BJ (cell line): ENCODE measurements at places on chromosomes 11 and 22.

DNA sequence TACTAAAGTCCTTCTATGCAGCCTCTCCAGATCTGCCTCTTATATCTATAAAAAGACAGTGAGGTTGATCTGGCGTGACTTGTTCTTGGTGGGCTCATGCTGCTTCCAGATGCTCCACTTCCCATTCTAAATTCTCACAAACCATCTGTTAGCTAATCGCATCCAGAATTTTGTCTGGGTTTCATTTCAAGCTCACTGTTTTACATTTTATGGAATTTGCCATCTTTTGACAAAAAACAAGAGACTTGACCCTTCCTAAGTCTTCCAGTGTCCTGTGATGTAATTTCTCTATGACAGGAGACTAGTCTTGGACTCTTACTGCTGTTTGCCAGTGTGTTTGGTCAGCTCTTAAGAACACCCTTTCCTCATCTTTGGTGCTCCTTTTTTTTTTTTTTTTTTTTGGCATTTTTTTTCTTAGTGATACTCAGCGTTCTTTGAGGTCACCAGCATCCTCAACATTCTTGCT is 23.0 kb downstream of the CRKL start:
- peak; percentile 77 for DNase-seq

GRCh38 chr11:33997584-33998251 is 53.8 kb upstream of the CAPRIN1 start:
- DNase-seq: no peak

DNA sequence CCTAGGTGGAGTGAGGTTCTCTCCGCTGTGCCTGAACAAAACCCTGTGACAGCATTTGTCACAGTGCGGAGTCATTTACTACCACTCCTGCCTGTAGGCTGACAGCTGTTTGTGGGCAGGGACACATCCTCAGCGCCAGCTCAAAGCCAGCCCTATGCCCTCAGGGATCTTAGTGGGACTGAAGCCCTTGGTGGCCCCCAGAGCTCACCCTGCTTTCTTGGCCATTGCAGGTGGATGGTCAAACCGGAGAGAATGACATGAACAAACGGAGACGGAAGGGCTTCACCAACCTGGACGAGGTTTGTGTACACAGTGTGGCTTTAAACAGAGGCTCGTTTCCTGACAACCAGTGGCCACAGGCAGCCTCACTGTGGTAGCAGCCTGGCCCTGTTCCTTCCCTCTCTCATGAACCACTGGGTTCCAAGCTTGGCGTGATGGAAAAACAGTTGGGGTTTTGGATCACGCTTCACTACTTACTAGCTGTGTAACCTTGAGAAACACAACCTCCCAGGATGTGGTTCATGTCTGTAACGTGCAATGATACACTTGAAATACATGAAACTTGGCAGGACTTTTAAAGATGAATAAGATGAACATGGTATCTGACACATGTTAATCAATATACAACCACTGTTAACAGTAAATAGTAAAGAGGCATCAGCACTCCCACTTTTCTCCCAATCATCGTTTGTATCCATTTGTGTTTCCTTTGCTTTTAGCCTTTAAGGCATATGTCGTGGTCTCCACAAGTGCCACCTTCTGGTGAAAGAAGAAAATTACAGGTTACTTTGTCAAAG is 125.8 kb downstream of the MICAL2 start:
- no peak for DNase-seq

DNA sequence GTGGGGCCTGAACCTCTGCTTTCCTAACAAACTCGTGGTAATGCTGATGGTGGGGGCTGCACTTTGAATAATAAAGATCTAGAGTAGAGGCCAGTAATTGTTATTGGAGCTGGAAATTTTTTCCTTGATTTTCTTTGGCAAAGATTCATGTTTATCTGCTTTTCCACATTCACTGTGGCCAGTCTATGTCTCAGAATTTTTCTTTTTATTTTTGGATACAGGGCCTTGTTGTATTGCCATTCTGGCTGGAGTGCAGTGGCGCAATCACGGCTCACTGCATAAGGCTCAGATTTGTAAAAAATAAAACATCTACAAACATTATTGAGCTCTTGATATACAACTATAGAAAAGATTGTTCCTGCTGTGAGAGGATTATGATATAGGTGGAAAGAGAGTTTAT is 1.6 kb downstream of the TMEM135 start:
- DNase-seq: no peak

GRCh38 chr11:83475760-83476159 is 189.6 kb upstream of the CCDC90B start:
- no peak for DNase-seq

DNA sequence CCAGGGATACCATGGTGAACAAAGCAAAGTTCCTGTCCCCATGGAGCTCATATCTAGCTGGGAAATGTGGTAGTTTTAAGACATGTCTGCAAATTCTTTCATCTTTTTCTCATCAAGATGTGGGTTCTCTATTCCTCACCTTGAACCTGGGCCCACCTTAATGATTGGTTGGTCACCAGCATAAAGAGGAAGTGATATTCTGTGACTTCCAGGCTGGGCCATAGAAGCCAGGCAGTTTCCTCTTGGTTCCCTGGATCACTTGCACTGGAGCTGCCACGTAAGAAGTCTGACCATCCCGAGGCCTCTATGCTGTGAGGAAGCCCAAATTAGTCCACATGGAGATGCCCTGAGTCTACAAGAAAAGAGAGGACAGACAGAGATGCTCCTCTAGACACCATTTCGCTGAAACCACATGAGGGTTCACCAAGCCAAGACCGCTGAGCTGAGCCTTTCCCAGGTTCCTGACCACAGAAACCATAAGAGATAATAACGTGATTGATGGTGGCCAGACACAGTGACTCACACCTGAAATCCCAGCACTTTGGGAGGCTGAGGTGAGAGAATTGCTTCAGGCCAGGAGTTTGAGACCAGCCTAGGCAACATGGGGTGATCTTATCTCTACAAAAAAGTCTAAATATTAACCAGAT is 119.5 kb upstream of the ISX start:
- no peak for DNase-seq

GRCh38 chr22:43447380-43447779 is 35.6 kb downstream of the MPPED1 start:
- no peak for DNase-seq

GRCh38 chr11:217704-218103 is 10.2 kb downstream of the RIC8A start:
- no peak for DNase-seq

DNA sequence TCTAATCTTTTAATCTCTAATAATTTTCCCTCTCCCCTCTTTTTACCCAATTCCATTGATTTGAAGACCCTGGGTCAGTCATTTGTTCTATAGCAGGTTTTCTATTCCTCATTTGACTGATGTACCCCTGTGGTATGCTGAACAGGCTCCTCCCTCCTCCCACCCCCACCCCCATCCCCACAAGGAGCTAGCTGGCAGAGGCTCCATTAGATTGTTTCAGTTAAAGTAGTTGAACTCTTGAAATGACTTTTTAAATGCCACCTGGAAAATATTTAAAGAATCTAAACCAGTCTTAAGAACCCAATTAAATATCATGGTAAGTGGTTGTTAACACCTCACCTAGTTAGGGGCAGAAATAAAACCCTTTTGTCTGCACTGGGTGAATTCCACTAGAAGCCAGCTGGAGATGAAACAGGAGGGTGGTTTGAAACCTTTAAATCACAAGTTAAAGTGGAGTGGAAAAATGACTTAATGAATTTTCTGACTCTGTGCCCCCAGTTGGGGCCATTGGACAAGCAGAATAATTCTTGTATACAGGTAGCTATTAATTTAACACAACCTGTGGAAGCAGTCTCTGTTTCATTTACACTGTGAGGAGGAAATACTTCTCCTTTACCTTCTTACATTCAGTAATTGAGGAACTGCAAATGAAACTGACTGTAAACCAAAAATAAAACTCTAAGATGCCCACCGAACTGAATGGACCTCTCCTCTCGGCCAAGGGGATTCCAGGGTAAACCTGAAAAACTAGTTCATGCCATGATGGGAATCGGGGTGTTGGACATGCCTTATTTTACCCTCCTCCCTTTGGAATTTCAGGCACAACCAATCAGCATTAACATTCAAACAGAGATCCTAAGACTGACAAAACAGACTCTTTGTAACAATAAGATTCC is 30.7 kb downstream of the PRR5L start:
- DNase-seq: no peak

GRCh38 chr22:46104881-46105493 is 45.3 kb upstream of the PPARA start:
- DNase-seq: no peak

- peak; percentile 57 for DNase-seq
Measured at GRCh38 chr11:61922539-61922938, 5.2 kb upstream of the RAB3IL1 start.

GRCh38 chr11:115527534-115528125 is 23.4 kb upstream of the CADM1 start:
- DNase-seq: no peak
